ENCODE measurements at places on chromosomes 4 and X.

- no peak for DNase-seq
Measured at GRCh38 chr4:4302416-4302815, 12.4 kb downstream of the ZBTB49 start.

GRCh38 chrX:69145714-69146113 lies 19.5 kb downstream of the PJA1 start:
- no peak for DNase-seq

GRCh38 chr4:61837395-61837794 lies 637.3 kb downstream of the ADGRL3 start:
- no peak for DNase-seq

GRCh38 chr4:186727977-186728519 lies 4.4 kb upstream of the FAT1 start:
- DNase-seq, result no peak

GRCh38 chrX:13770013-13770535 lies 35.5 kb downstream of the OFD1 start:
- DNase-seq, result no peak

Data from stimulated activated CD8-positive, alpha-beta memory T cell treated with anti-CD3 and anti-CD28 coated beads, Interleukin-7, amount 100 ng/mL, for 1 hour (primary cell).